ENCODE measurements at places on chromosomes 2 and 18. TPM values are rescaled to one million over a fixed set of nuclear protein-coding genes. Genes with fewer than 3 reads are reported as not detected.

Gene GTF2A1L
- not detected for total RNA-seq

Gene TM4SF20
- total RNA-seq: 8.7 TPM

Gene MAP3K19
- total RNA-seq: not detected

Gene KRTCAP3
- 0.39 TPM for total RNA-seq

Gene CNGA3
- 0.09 TPM for total RNA-seq

Gene PROM2
- total RNA-seq: not detected

Gene PRKAG3
- not detected for total RNA-seq

Gene FBXO48
- total RNA-seq: 0.60 TPM

Gene FOSL2
- 79.9 TPM for total RNA-seq

Gene DLGAP1
- total RNA-seq: not detected

Data from A549 treated with dexamethasone at 1 μM for 4 hours (cell line).